ENCODE measurements at places on chromosomes 12 and 14. TPM values are rescaled to one million over a fixed set of nuclear protein-coding genes. Genes with fewer than 3 reads are reported as not detected.

The GPHB5 gene
- polyA plus RNA-seq, result not detected

The AMDHD1 gene
- polyA plus RNA-seq, result 2.7 TPM

The CCDC184 gene
- polyA plus RNA-seq, result 3.3 TPM

The MANSC1 gene
- polyA plus RNA-seq, result 30.1 TPM

The OR4E1 gene
- not detected for polyA plus RNA-seq

The STYX gene
- polyA plus RNA-seq, result 11.9 TPM

The NXPH4 gene
- polyA plus RNA-seq, result 0.91 TPM

The EPYC gene
- polyA plus RNA-seq, result 0.13 TPM

The KIF5A gene
- 12.3 TPM for polyA plus RNA-seq

The CPNE8 gene
- polyA plus RNA-seq, result 13.5 TPM

The NELL2 gene
- polyA plus RNA-seq, result 99.9 TPM

The KRT3 gene
- not detected for polyA plus RNA-seq

The OAS2 gene
- 2.9 TPM for polyA plus RNA-seq

The TMEM117 gene
- 14.9 TPM for polyA plus RNA-seq

The OR4E2 gene
- polyA plus RNA-seq, result not detected

The ANO2 gene
- polyA plus RNA-seq, result 2.7 TPM

The SRRM4 gene
- polyA plus RNA-seq, result 1.6 TPM

The PZP gene
- 0.24 TPM for polyA plus RNA-seq

The KRT2 gene
- 0.54 TPM for polyA plus RNA-seq

The CMA1 gene
- not detected for polyA plus RNA-seq

The RILPL1 gene
- polyA plus RNA-seq, result 9.7 TPM

Data from large intestine (tissue), 12 donors.